ENCODE measurements at places on chromosomes 2 and 18.

GRCh38 chr2:231356466-231356844, 39.1 kb upstream of the B3GNT7 start:
- no peaks in the 10 kb centered on the region for H3K27me3 ChIP-seq
- no peaks in the 10 kb centered on the region for H3K36me3 ChIP-seq
- no peak overlapping the region for H3K27ac ChIP-seq

- no peaks in the 10 kb centered on the region for H3K27me3 ChIP-seq
- H3K27ac ChIP-seq: peak overlapping the region; percentile 70
- no peak for DNase-seq
- H3K4me1 ChIP-seq: no peaks in the 10 kb centered on the region
Observed at GRCh38 chr2:47401789-47402554, 984 bp upstream of the MSH2 start.

- H3K4me1 ChIP-seq: peaks cover 8% of the 10 kb centered on the region
- no peaks in the 10 kb centered on the region for H3K27me3 ChIP-seq
- no peak for DNase-seq
- H3K36me3 ChIP-seq: no peaks in the 10 kb centered on the region
- H3K4me3 ChIP-seq: no peak overlapping the region
Observed at GRCh38 chr2:23492337-23492675, 107.3 kb downstream of the KLHL29 start.

GRCh38 chr2:1605102-1606045, 138.9 kb downstream of the PXDN start:
- no peaks in the 10 kb centered on the region for H3K36me3 ChIP-seq
- no peak overlapping the region for H3K27ac ChIP-seq
- no peak for DNase-seq
- peaks cover 8% of the 10 kb centered on the region for H3K4me1 ChIP-seq
- H3K27me3 ChIP-seq: no peaks in the 10 kb centered on the region

GRCh38 chr2:196376984-196377877, 205.9 kb upstream of the STK17B start:
- no peak overlapping the region for H3K27ac ChIP-seq
- H3K4me1 ChIP-seq: no peaks in the 10 kb centered on the region
- H3K4me3 ChIP-seq: no peak overlapping the region
- no peaks in the 10 kb centered on the region for H3K36me3 ChIP-seq

GRCh38 chr2:144414324-144414845, 105.5 kb downstream of the ZEB2 start:
- peaks cover 10% of the 10 kb centered on the region for H3K4me1 ChIP-seq
- no peaks in the 10 kb centered on the region for H3K36me3 ChIP-seq
- no peak for DNase-seq
- H3K4me3 ChIP-seq: no peak overlapping the region
- no peak overlapping the region for H3K27ac ChIP-seq
- H3K27me3 ChIP-seq: no peaks in the 10 kb centered on the region

- H3K27ac ChIP-seq: peak within 1 kb of the TSS; percentile 35
- H3K27me3 ChIP-seq: no peaks in the 10 kb centered on the region
- peaks cover 8% of the 10 kb centered on the region for H3K4me1 ChIP-seq
- H3K4me3 ChIP-seq: peak within 1 kb of the TSS; percentile 46
Observed at GRCh38 chr2:171522052-171522787, at the start of gene CYBRD1. Gene CYBRD1 (plus strand): TSS chr2:171522474. CDS start chr2:171522546, 72 bp downstream.

DNA sequence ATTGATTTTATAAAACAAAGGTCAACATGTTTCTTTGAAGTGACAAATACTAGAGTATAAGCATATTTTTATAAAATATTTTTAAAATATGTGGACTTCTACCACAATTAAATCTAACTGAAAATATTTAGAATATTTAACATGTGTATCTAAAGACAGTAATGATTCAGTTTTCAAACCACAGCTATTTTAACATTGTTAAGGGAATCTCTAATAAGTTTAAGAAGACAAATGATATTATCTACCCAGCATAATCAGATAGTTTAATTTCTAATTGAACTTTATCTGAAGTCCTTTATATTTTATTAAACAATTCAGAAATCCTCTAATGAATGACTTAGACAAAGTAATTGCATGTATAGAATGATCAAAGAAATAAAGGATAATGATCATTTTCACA, 96.2 kb downstream of the VWC2L start:
- no peak for DNase-seq
- no peaks in the 10 kb centered on the region for H3K36me3 ChIP-seq
- no peak overlapping the region for H3K4me3 ChIP-seq
- no peaks in the 10 kb centered on the region for H3K27me3 ChIP-seq

- DNase-seq: no peak
- H3K36me3 ChIP-seq: no peaks in the 10 kb centered on the region
- H3K27me3 ChIP-seq: no peaks in the 10 kb centered on the region
- no peak overlapping the region for H3K4me3 ChIP-seq
Observed at GRCh38 chr2:16784652-16785051, 119.0 kb upstream of the CYRIA start.

DNA sequence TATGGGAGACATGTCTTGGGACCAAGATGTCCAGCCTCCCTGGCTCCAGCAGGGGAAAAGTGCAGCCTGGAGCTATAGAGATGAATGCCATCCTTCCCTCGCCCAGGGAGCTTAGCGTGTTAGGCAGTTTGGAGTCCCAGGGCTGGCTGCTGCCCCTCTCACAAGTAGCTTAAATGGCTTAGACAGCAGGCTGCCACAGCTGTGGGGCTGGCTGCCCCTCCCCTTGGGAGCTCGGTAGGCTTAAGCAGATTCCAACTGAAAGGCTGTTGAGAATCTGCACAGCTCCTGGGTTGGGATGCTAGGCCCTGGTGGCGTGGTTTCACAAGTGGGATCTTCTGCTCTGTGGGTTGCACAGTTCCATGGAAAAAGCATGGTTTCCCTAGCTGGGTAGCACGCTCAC, 940.5 kb upstream of the DDX18 start:
- H3K27me3 ChIP-seq: peaks cover 6% of the 10 kb centered on the region
- H3K4me1 ChIP-seq: no peaks in the 10 kb centered on the region
- no peak overlapping the region for H3K27ac ChIP-seq

DNA sequence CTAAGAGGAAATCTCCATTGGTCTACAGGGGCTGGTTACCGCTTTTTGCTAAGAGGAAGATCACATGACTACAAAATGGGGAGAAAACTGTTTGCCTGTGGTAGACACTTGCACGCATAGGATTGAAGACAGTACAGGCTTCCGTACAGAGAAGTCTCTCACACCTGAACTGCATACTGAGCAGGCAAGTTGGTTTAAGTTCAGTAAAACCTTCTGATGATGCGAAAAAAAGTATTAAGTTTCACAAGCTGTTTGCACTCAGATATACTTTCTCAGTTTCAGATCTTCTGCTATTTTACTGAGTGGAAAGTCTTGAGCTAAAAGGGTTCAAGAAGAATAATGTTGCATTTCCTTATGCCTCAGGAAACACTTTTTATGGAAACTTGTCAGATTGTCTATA, 292.2 kb upstream of the MC4R start:
- H3K4me1 ChIP-seq: no peaks in the 10 kb centered on the region
- no peak overlapping the region for H3K4me3 ChIP-seq
- no peak for DNase-seq
- no peaks in the 10 kb centered on the region for H3K27me3 ChIP-seq

- H3K27me3 ChIP-seq: peaks cover 7% of the 10 kb centered on the region
- H3K36me3 ChIP-seq: no peaks in the 10 kb centered on the region
- no peak overlapping the region for H3K4me3 ChIP-seq
- no peaks in the 10 kb centered on the region for H3K4me1 ChIP-seq
- no peak for DNase-seq
Observed at GRCh38 chr2:199903111-199903510, 8.0 kb upstream of the C2orf69 start.

GRCh38 chr18:8091035-8091434, 518.2 kb upstream of the RAB12 start:
- H3K27ac ChIP-seq: no peak overlapping the region
- H3K4me1 ChIP-seq: no peaks in the 10 kb centered on the region
- no peak overlapping the region for H3K4me3 ChIP-seq
- DNase-seq: no peak
- H3K27me3 ChIP-seq: no peaks in the 10 kb centered on the region

GRCh38 chr2:11876436-11876835, 130.0 kb downstream of the LPIN1 start:
- no peaks in the 10 kb centered on the region for H3K36me3 ChIP-seq
- H3K4me1 ChIP-seq: no peaks in the 10 kb centered on the region
- DNase-seq: no peak
- no peak overlapping the region for H3K27ac ChIP-seq

- H3K27me3 ChIP-seq: no peaks in the 10 kb centered on the region
- no peaks in the 10 kb centered on the region for H3K4me1 ChIP-seq
- no peak for DNase-seq
- peaks cover 74% of the 10 kb centered on the region for H3K36me3 ChIP-seq
- no peak overlapping the region for H3K4me3 ChIP-seq
Observed at GRCh38 chr18:36153203-36153602, 23.5 kb downstream of the ELP2 start.

GRCh38 chr2:191666732-191667131, 11.2 kb upstream of the NABP1 start:
- no peak overlapping the region for H3K27ac ChIP-seq
- H3K4me1 ChIP-seq: peaks cover 6% of the 10 kb centered on the region
- H3K36me3 ChIP-seq: no peaks in the 10 kb centered on the region
- DNase-seq: no peak
- no peak overlapping the region for H3K4me3 ChIP-seq
- no peaks in the 10 kb centered on the region for H3K27me3 ChIP-seq

GRCh38 chr2:135870571-135870970, 5.7 kb downstream of the MCM6 start:
- DNase-seq: no peak
- peaks cover 92% of the 10 kb centered on the region for H3K36me3 ChIP-seq
- H3K27me3 ChIP-seq: no peaks in the 10 kb centered on the region
- H3K4me3 ChIP-seq: no peak overlapping the region

- no peak overlapping the region for H3K27ac ChIP-seq
- no peak for DNase-seq
- H3K4me1 ChIP-seq: no peaks in the 10 kb centered on the region
- H3K36me3 ChIP-seq: no peaks in the 10 kb centered on the region
- H3K4me3 ChIP-seq: no peak overlapping the region
- H3K27me3 ChIP-seq: no peaks in the 10 kb centered on the region
Observed at GRCh38 chr2:8368463-8368862, 313.4 kb upstream of the ID2 start.

Measured in RWPE2 (cell line).